Glutamatergic neuron (in vitro differentiated cells): ENCODE measurements at places on chromosomes 3 and 15. TPM values are rescaled to one million over a fixed set of nuclear protein-coding genes. Genes with fewer than 3 reads are reported as not detected.

The GOLGA8N gene
- not detected for total RNA-seq

The GABRA5 gene
- 1.1 TPM for total RNA-seq

The C3orf22 gene
- not detected for total RNA-seq

The BRPF1 gene
- total RNA-seq = 30.6 TPM

The MYD88 gene
- total RNA-seq = 58.0 TPM

The ZCWPW2 gene
- 0.49 TPM for total RNA-seq

The KCNH8 gene
- total RNA-seq = 30.9 TPM

The STRA6 gene
- total RNA-seq = 8.4 TPM

The MYZAP gene
- not detected for total RNA-seq

The ASB14 gene
- total RNA-seq = not detected
